NCI-H1417 treated with DMSO at 0.1 percent for 48 hours (cell line): ENCODE measurements at places on chromosomes 2 and 18.

- DNase-seq: no peak
Observed at GRCh38 chr2:105652014-105652796, 92.5 kb upstream of the NCK2 start.

DNA sequence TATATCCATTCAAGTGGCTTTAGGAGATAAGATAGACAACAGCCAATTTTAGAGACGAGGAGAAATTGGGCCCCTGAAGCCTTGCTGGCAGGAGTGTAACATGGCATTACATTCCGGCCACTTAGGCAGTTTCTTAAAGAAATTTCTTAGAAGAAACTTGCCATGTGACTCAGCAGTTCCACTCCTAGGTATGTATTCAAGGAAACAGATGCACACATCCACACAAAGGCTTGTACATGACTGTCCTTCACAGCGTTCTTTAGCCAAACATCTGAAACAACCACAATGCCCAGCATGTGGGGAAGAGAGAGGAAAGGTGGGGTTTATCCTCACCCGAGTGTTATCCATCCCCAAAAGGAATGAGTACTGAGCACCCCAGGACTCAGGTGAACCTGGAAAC, 107.1 kb downstream of the NFATC1 start:
- DNase-seq: no peak

GRCh38 chr2:15784106-15784885, 156.1 kb upstream of the MYCN start:
- DNase-seq: no peak

DNA sequence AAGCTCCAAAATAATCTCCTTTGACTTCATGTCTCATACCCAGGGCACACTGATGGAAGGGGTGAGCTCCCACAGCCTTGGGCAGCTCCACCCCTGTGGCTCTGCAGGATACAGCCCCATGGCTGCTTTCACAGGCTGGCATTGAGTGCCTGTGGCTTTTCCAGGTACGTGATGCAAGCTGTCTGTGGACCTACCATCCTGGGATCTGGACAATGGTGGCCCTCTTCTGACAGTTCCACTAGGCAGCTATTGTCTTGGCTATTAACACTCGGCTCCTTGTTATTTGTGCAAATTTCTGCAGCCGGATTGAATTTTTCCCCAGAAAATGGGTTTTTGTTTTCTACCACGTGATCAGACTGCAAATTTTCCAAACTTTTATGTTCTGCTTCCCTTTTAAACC, 634.2 kb downstream of the TSN start:
- DNase-seq: no peak

GRCh38 chr2:59752071-59752470, 801.4 kb downstream of the BCL11A start:
- DNase-seq: no peak

DNA sequence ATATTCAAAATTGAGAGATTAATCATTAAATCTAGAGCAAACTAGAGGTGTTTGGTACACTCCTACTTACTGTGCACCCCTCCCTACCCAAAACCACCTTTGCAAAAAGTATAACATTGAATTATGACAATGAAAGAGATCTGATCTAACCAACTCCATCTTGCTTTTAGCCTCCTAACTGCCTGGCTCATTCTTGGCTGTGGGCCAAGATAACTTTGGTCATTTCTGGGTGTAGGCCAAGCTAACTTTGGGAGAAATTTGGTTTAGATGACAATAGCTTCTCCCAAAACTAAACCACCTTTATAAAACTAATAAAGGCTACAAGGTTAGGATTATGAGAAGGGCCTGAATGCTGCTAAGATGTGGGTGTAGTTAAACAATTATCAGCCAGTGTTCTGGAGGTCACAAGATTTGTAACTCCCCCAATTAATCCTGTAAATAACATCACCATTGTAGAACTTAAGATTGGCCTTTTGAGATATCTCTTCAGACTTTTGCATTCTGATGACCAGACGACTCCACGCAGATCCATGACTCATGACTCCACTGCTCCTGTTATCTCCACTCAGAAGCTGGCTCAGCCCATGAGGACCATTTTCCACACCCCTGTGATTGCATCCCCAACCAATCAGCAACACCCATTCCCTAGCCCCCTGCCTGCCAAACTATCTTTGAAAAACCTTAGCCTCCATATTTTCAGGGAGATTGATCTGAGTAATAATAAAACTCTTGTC, 160.2 kb downstream of the FBXO15 start:
- no peak for DNase-seq

GRCh38 chr18:7224198-7224597, 6.7 kb upstream of the LRRC30 start:
- no peak for DNase-seq

- no peak for DNase-seq
Observed at GRCh38 chr2:50529600-50530218, 502.2 kb downstream of the NRXN1 start.

DNA sequence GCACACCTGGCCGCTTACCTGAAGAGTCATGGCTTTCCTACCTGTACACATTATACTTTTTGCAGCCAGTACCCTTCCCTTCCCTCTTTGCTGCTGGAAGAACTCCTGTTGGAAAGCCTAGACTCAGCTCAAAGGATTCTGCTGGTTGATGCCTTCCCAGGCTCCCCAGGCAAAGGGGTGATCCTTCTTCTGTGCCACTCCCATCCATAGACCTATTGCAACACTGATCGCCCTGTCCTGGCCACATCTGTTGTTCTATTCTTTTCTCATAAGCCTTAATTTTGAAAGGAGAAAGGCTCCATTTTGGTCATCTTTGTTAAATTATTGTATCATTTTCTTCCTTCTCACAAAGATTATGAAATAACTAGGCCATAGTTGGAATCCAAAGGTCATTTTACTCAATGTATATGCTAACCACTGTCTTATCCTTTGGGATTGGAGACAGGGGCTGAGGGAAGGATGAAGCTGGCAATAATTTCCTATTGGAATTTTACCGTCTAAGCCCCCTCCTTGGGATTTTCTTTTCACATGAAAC, 3.4 kb upstream of the PRKCE start:
- DNase-seq: no peak

- DNase-seq: no peak
Observed at GRCh38 chr18:47680488-47680887, 250.0 kb downstream of the SMAD2 start.

- DNase-seq: no peak
Observed at GRCh38 chr2:58918141-58918540, 677.0 kb upstream of the FANCL start.

DNA sequence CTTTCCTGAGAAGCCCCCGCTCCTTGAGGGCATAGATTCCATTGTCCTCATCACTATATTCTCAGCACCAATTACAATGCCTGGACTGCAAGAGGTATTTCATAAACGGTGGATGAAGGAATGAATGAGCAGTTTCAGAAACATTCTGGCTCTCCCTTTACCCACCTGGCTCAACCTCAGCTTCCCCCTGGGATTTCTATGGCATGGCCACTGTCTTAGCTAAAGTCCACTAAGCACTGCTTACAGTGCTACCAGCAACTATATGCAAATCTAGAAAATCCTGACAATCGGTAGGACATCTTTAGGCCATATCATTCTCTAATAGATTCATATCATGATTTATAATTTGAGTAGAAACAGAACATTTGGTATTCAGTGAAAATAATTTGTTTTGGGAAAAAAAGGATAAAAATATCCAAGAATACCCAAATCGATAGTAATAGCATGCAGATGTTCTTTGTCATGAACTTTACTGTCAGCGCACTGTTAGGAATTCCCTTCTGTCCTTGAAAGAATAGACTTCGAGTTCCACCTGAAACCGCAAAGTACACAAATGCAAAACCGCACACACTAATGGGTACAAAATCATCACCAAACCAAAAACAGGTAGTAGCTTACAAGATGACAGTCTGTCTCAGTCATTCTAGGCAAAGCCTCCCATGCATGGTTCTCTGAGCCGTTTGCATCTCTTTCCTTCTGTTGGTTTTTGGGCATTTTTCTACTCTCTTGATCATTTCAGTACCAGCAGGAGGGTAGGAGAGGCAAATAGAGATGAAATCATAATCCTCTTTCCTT, 303.6 kb upstream of the ID2 start:
- DNase-seq: no peak

DNA sequence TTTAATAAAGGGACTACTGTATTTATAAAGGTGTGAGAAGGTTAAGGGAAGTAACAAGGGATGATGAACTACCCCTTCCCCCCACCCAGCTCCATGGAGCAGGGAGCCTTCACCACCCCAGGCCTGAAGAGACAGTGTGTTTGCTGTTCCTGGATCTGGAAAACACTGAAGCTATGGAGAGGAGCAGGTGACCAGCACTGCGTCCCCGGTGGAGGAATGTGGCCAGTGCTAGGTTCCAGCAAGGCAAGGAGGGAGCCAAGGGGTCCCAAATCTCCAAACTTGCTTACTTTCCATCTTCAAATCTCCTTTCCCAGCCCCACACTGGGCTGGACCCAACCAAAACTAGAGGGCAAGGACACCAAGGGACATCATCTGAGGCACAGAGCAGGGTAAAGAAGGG, 128.7 kb upstream of the CD302 start:
- DNase-seq: no peak

DNA sequence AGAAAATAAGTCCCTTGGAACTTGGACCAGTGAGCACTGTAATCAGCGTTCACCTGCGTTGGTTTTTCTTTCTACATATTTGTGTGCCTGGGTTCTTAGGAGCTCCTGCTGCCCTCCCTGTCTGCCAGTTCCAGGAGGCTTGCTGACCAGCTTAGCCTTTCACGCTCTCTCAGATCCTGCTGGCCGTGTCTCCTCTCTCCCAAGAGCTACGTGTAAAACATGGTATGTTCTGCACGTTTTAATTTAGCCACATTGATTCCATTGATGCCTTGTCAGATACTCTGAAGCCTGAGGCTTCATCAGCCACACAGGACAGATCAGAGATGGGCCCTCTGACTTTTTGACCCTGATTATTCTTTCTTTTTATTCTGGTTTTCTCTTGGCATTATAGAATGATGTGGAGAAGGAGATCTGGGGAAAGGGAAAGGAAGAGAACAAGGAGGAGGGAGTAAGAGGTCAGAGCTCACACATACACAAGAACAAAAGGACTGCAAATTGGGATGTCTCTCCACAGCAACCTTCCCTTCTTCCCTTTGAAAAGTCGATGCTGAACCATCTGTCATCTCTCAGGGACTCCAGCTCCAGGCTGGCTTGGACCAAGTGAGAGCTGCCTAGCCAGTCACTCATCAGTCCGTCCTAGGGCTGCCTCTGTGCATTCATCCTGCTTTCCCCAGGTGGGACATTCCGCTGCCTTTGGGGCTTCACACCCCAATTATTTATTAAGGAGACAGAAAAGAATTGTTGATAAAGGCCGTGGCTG, 152.8 kb downstream of the PIK3C3 start:
- no peak for DNase-seq

DNA sequence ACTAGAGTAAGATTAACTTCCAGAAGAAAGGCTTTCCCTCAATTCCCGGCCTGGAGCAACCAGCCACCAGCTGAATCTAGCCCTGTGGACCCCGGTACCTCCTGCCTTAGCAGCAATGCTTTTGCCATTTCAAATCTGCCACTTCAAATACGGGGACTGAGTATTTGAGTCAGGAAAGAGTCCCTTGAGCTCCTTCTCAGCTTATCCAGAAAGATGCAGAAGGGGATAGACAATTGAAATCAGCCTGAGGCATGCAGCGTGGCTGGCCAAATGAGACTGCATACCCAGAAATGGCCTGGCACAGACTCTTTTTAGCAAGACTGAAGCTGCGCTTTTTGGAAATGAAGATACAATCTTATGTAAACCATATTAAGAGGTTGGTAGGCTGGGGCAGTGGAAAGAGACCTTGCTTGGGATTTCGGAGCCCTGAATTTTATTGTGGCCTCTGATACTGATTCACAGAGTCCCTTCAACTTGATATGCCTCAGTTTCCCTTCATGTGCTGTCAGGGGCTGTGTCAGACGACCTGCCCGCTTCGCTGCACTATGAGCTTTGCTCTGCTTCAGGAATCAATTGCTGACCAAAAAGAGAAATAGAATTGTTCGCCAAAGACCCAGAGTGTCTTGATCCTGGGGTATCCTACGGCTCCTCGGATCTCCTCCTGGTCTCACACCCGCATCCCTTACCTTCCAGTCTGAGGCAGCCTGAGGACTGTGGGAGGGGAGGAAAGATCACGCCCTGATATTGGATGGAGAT, 1.0 kb downstream of the MATN3 start:
- DNase-seq: no peak

DNA sequence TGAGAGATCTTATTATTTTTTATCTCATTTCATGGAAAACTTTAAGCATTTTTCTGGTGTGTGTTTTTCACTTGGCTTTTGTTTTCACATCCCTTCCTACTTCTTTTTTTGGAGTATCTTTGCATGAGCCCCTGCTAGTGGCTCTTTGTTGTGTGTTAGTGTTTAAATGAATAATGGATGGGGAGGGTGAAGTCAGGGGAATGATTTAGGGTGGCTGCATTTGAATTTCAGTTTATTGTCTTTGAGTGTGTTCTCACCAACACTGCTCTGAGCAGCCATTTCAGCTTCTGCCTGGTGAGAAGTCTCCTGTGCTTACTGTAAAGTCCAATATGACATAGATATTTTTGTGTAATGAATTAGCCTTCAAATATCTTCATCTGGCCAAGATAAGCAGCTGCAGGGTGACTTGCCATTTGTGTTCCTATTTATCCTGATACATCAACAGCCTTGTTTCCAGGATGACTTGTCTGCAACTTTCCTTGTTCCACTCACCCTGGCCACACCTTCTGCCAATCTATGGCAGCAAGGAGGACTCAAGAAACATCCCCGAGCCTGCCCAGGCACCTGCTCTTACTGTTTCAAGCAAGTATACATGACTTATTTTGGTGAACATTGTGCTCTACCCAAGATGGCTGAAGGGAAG, 182.6 kb downstream of the PDE11A start:
- no peak for DNase-seq

DNA sequence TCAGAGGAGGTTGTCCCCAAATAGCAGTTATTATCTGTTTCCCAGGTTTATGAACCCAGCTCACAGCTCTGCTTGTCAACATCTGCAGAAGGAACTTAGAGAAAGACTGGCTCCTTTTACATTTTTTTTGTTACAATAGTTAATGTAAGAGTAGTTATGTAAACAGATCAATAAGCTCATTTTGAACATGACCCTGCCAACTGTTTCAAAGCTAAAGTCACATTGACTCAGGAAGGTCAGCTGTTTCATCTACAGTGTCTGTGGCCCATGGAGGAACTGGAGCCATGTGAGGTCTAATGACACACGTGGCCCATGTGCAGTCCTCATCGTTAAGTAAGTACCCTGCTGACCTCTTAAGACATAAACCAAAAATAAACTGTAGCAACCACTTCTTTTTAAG, 97.1 kb downstream of the SH3RF3 start:
- DNase-seq: no peak

- no peak for DNase-seq
Observed at GRCh38 chr18:50071397-50071796, 123.5 kb downstream of the MYO5B start.

DNA sequence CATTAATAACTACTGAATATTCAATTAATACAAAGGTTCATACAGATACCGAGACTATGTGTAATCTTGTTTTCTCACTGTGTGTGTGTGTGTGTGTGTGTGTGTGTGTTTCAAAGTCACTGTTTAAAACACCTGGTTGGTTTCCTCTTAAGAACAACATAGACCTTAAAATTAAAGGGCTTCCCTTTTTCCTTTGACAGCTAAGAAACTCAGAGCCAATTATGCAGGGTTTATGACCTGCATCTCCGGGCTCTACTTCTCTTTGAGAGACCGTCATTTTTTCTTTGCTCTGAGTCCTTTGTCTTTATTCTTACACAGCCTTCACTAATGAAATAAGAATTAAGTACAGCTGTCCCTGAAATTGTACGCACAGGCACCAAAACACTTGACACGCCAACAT, 145.6 kb downstream of the HDAC4 start:
- DNase-seq: no peak
